ENCODE measurements at places on chromosomes 1 and 21.

DNA sequence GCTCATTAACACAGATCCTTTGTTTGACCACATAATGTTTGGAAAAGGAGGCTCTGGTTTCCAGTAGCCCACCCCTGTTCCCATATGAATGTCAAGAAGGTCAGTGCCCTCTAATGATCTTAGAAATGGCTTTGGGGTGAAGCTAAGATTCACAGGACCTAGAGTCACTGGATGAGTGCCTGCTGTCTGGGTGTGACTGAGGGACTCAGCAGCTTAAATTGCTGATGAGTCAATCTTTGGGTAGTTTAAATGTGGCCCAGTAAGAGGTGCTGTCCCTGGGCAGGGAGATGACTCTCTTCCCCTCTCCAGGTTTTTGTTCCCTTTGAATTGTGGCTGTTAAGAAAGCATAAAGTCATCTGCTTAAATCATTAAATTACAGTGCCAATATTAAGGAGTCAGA lies 50.6 kb downstream of the L1TD1 start:
- no peak for DNase-seq

- DNase-seq: no peak
Observed at GRCh38 chr1:76501136-76501535, 366.1 kb upstream of the ST6GALNAC5 start.

- DNase-seq: no peak
Observed at GRCh38 chr1:178531887-178532286, 19.0 kb downstream of the TEX35 start.

GRCh38 chr1:234586304-234586703 lies 23.7 kb downstream of the IRF2BP2 start:
- DNase-seq: no peak

GRCh38 chr1:201125800-201126199 lies 1.2 kb downstream of the ASCL5 start:
- DNase-seq: no peak

GRCh38 chr21:28237661-28238060 lies 755.0 kb downstream of the LTN1 start:
- no peak for DNase-seq

All from DMS 273 treated with DMSO at 0.1 percent for 48 hours (cell line).